ENCODE measurements at places on chromosomes 3 and 15. TPM values are rescaled to one million over a fixed set of nuclear protein-coding genes. Genes with fewer than 3 reads are reported as not detected.

DNA sequence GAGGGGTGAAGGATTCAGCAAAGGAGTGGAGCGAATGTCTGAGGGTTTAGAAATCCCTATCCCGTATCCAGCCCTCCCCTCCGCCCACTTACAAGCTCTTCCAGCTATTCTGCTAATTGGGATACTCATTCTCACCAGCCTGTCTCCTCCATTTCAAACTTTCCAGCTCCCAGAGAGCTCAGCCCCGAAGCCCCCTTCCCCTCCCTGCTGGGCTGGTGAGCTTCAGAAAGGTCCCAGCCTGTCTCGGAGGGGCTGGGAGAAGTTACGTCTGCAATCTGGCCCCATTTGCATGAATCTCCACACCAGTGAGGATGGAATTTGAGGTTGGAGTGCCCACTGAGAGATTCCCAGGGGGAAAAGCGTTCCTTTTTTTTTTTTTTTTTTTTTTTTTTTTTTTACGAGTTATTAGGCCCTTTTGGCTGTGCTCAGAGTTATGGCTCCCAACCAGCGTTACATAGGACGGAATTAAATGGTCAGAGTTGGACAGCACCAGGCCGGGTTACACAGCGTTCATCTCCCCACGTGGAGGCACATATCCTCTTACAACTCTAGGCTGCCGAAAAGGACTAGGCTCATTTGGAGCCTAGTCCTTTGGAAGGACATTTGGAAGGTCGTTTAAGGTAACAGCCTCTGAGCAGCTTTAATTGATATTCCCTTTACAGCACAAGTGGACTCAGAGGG, 34.6 kb downstream of the FGD5 start:
- no peak for DNase-seq

DNA sequence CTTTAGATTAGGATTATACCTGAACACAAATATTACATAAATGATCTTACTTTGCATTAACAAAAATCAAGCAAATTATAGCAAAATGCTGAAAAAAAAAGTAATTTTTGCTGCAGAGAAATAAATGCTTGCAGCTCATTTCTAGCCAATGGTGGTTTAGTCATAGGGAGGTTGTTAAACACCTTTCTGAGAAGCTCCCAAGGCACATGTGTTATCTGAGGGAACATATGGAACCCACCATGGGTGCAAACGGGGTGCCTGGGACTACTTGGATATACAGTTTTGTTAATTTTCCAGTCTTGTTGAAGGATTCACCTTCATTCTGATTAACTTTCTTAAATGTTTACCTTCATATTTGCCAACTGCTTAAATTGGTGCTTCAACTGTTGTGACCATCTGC, 8.9 kb upstream of the RAMAC start:
- no peak for DNase-seq

DNA sequence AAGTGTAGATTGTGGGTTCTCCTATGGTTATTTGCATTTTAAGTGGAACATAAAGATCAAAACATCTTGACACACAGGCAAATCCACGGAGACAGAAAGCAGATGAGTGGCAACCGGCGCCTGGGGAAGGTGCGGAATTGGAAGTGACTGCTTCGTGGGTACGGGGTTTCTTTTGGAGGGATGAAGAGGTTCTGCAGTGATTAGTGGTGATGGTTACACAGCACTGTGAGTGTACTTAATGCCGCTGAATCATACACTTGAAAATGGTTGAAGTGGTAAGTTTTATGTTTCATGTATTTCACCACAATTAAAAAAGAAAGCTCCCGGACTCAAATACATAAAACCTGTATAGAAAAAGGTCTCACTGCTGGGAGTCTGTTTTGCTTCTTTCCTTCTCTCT, 18.5 kb upstream of the VPS33B start:
- DNase-seq, result no peak

DNA sequence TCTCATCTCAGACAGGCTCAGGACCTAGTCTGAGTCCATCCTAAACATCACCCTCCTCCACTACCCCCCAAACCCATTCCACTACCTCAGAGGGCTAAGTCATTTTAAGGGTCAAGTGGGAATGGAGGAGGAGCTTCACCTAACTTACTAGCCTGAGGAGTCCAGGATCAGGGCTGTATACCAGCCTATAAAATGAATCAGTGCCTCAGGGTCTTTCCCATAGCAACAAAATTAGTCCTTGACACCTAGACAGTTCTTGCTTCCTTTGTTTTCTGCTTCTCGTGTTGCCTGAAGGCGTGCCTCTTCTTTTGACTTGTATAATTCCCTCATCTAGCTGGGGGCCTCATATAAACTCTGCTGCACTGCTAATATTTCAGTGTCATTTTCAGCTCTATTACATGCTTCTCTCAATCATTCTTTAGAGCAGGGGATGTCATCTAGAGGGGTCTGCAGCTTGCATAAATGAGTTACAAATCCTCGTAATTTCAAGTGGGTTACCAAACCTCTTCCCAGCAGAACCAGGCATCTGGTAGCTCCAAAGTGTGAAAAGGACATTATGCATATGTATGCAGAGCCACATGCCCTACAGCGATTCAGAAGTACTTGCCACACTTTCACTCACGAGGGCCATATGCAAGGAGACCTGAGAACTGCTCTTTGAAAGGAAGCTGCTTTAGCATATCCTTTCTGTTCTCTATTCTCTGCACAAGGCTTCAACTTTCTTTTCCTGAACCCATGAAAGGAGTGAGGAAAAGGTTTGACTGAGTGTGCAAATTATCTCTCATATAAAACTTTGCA, 311.7 kb upstream of the SEMA6D start:
- DNase-seq, result no peak

DNA sequence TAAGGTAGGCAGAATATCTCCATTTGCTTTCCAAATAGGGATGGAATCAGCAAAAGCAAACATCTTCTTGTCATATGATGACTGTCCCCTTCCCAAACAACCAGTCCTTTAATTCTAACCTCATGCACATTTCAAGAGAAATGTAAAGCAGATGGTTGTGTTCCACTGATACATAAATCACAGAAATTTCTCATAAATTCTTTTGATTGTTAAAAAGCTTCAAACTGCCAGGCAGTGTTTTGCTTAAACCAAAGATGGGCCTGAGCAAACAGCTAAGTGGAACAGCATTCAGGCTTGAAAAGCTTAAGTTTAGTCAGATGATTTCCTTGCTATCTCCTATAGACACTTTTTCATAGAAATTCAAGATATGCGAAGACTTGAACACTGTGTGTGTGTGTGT, 74.3 kb upstream of the SOX2 start:
- no peak for DNase-seq

DNA sequence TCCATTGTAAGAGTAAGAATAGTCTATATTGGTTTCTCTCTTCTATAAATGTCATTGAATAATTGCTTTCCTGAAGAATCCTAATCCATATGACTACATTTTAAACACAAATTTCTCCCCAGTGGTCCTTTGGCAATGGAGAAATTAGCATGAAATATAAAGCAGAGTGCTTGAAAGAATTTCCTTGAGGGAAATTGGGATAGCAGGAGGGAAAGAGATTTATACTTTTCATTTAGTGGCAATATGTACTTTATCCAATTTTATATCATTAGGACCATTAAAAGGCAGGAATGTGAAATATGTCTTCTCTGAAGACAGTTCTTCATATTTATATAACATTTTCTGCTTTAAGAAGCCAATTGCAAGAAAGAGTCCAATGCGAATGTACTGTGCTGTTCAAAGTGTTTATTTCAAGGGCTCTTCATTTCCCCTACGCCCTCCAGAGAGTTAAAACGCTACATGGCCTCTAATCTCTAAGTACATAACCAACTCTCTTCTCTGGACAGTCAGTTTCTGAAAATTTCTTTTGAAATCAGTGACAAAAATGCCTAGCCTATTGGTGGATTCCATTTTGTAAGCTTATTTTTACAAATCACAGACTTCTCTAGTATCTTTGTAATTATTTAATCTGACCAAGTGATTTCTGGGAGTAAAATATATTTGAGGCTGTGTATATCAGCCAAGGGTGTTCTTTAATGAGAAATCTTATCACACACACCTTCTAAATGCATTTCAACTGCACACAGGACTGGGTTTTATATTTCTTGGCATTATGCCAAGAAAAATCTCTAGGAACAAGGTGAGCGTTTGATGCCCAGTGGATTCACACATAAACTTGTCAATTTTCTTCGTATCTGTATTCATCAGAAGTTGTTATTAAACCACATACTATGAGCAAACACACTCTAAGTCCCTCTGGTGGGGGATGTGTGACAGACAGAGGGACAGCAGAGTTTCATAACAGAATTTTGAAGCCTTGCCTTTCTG, 51.2 kb downstream of the KCNAB1 start:
- no peak for DNase-seq

DNA sequence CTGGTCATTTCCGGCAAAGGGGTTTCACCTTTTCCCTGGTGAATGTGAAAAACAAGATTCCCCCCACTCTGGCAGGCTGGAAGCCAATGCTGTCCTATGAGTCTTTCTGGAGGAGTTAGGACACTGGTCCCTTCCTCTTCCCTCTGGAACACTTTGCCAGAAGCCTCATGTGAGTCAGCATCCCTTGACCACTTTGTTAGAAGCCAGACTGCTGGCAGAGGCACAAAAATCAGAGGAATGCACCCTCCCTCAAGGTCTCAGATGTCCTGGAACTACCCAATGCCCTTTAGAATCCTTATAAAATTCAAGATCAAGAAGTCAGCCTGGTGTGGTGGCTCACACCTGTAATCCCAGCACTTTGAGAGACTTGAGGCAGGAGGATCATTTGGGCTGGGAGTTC, 26.6 kb downstream of the ITGB5 start:
- no peak for DNase-seq

GRCh38 chr3:102102394-102102793, 253.1 kb downstream of the NFKBIZ start:
- no peak for DNase-seq

- DNase-seq, result no peak
These were observed 4.8 kb upstream of the PCSK6 start for GRCh38 chr15:101494251-101494796.

DNA sequence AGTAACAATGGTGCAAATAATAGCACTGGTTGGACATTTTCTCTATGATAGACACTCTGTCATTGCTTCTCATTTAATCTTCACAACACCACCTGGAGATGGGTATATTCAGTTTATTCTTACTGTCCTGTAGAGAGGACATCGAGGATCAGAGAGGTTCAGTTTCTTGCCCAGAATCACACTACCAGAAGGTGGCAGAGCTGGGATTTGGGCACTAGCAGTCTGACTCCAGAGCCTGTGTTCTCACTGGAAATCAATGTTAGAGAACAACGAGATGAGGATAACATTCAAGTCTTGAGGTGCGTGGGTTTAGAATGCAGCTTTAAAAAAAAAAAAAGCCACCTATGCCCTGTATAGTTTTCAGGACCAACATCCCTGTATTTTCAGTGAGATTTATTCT, 127.8 kb downstream of the SYNPR start:
- DNase-seq, result no peak

DNA sequence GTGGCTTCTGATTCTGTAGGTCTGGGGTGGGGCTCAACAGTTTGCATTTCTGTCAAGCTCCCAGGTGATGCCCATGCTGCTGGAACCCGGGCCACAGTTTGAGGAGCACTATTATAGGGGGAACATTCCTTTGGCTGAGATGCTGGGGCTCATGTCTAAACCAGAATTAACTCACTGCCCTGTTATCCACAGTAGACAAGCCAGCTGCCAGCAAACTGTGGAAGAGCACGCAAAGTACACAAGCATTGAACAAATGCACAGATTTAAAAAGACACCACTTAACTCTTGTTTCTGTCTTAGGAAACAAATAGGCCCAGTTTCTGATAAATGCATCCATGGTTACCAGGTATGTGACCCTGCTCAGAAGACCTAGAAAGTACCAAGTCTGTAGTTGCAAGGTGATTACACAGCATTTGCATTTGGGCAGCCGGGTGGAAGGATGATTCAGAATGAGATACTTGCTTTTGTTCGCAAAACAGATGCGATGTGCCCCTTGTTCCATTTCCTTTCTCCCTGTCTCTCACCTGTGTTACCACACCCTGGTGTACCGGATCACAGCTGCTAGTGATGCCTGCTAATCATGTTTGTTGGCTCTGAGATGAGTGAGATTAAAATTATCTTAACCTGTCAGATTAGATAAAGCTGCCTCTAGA, 12.4 kb downstream of the GYG1 start:
- no peak for DNase-seq

- no peak for DNase-seq
These were observed 2.7 kb downstream of the RPL22L1 start for GRCh38 chr3:170867143-170867937.

- DNase-seq, result no peak
These were observed 44.5 kb downstream of the CMSS1 start for GRCh38 chr3:99862208-99862607.

DNA sequence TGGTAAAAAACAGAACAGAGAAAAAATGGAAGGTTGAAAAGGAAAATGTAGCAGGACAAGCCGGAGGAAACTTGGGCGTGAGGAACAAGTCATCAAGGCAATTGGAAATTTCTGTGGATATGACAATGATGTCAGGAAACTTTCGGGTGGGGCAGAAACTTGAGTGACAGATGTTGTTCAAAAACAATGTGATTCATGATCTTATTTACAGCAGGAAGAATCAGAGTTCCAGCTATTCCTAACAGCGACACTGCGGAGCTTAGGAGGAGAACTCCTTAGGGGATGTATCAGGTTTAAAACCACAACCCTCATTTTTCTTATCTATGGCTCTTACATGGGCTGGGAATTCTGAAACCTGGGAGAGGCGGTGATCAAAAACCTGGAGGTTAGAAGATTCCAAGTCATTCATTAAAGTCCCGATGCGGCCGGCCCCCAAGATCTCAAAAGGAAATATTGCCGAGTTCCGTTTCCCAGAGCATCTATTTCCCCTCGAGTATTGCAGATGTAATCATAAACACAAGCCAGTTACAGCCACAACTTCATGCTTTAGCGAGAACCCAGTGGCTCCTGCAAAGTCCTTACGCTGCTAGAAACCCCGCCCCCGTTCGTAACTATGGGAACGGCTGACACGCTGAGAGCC, 659 bp upstream of the ARRDC4 start:
- DNase-seq, result no peak

GRCh38 chr3:157290766-157291165, 130.8 kb upstream of the CCNL1 start:
- DNase-seq, result no peak

GRCh38 chr15:59304034-59304795, 68.5 kb downstream of the MYO1E start:
- no peak for DNase-seq

SPESP1 gene
- polyA plus RNA-seq, result 2.2 TPM

HHLA2 gene
- polyA plus RNA-seq, result 3.1 TPM

VILL gene
- polyA plus RNA-seq, result 21.4 TPM

GBE1 gene
- 15.3 TPM for polyA plus RNA-seq

STRC gene
- 0.73 TPM for polyA plus RNA-seq

EIF3J gene
- 98.0 TPM for polyA plus RNA-seq

P3H2 gene
- 44.1 TPM for polyA plus RNA-seq

C3orf85 gene
- polyA plus RNA-seq, result not detected

TGM5 gene
- polyA plus RNA-seq, result not detected

DLL4 gene
- polyA plus RNA-seq, result 12.7 TPM

CPEB1 gene
- polyA plus RNA-seq, result 3.3 TPM

CLEC3B gene
- 110 TPM for polyA plus RNA-seq

IL17RE gene
- 86.3 TPM for polyA plus RNA-seq

Measured in right lung (tissue), 10 donors.